ENCODE measurements at places on chromosomes 16 and 17.

- DNase-seq: no peak
These were observed 14.3 kb downstream of the RNF213 start for GRCh38 chr17:80274871-80275449.

DNA sequence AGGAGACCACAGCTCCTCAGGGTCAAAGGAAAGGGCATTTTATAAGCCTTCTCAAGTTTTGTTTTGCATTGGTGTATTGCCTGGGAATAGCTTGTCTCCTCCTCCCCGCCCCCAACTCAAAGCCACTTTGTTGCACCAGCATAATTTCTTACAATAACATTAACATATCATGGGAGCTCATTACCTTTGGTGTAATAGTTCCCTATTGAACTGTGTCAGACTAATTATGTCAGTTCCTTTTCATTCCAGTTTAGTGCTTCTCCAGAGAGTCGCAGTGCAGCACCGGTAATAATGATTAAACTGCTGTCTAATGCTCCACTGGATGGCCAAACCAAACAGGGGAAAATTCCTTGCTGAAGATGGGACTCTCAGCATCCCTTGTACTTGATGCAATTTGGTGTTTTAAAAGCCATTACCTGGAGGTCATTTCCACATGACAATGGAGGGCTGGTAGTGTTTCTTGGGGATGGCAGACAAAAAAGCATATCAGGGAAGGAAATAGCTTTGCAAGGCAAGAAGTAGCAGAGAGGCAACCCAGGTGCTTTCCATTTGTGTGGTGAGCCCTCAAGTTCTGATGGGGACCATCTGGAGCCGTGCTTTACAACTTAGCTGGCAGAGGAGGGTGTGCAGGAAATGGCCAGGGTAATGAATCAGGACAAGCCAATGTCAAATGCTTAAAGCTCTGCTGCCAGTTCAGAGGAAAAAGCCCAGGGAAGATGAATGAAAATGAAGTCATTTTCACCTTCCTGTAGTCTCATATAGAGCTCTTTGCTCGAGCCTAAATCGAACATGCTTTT is 91.5 kb upstream of the NLRP1 start:
- DNase-seq: no peak

DNA sequence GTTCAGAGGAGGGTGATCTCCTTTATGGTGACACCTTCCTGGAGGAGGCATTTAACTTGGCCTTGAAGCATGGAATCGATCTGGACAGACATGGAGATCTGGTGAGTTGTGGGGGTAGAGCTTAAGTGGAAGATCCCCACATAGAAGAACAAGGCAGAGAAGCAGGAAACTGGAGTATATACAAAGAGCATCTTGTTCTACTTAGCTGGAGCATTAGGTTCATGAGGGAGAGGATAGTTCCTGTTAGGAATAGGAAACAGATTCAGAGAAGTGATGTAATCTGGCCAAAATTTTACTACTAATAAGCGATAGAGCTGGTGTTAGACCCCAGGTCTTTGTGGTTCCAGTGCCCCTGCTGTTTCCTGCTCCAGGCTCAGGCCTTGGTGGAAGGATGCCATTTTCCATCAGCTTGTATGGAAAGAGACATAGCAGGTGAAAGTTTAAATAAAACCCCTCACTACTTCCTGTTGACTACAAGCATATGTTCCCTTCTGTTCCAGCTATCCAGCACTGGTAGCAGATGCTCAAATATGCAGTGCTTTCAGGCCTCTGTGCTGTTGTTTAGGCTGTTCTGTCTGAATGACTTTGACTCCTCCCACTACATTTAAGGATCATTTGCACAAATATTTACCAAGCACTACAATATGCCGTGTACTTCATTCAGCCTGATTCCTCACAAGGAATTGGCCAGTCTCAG is 9.4 kb downstream of the RPAIN start:
- DNase-seq: no peak

DNA sequence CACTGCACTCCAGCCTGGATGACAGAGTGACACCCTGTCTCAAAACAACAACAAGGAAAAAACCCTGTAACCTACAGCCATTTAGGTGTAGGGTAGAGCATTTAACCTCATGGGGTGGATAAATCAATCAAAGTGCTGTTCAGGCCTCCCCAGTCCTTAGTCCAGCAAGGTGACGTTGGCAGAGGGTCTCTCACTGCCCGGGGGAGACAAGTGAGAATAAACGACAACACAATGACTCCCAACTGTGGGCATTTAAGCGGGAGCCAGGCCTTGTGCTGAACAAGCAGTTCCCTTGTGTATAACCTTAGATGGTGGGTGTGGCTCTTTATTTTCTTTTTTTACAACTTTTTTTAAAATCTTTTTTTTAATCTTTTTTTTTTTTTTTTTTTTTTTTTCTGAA is 29.3 kb downstream of the TMEM92 start:
- DNase-seq: no peak

DNA sequence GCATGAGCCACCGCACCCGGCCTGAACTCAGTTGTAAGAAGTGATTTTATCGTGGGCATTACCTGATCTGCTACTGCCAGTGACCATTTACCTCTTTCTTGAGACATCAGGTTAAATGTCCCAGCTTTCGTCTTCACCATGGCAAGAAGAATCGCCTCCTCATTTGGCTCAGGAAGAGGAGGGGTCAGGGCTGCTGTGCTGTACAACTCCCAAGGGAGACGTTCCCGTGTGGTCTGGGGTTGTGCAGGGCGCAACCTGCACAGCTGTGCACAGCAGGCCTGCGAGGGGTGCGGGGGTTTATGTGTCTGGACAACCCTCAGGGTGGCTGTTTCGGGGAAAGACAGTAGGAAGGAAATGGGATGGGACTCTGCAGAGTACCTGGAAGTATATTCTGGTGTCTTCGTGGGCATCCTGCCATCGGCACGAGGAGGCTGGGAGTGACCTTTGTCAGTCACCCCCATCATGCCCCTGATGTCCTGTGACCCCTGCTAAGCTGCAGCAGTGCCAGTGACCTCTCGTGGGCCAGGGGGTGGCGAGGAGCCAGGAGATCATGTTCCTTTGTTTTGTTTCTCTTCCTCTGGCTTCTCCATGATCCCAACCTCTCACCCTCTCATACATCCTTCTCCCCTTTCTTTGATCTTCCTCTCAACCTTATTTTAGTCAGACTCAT is 27.3 kb downstream of the CIBAR2 start:
- no peak for DNase-seq

GRCh38 chr17:51398687-51399086 is 138.3 kb downstream of the UTP18 start:
- no peak for DNase-seq

GRCh38 chr17:53186001-53186400 is 636.7 kb upstream of the KIF2B start:
- DNase-seq: no peak

DNA sequence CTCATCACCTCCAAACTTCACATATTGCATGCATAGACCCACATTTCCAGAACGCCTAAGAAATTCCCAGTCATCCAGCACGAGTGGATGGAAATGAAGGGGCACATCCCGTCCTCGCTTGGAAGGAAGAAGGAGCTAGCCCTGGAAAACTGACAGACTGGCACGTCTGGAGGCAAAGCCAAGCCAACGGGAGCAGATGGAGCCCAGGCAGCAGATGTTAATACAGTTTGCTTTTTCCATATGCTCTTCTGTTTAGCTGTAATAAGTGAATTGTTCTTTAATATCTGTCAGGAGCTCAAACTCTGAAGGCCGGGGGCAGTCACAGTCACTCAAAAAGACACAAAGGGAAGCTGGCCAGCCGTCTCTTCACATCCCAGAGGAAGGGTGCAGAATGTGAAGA is 187.7 kb downstream of the XYLT1 start:
- no peak for DNase-seq

- DNase-seq: no peak
These were observed 74.8 kb downstream of the SLC39A11 start for GRCh38 chr17:73017658-73018057.

DNA sequence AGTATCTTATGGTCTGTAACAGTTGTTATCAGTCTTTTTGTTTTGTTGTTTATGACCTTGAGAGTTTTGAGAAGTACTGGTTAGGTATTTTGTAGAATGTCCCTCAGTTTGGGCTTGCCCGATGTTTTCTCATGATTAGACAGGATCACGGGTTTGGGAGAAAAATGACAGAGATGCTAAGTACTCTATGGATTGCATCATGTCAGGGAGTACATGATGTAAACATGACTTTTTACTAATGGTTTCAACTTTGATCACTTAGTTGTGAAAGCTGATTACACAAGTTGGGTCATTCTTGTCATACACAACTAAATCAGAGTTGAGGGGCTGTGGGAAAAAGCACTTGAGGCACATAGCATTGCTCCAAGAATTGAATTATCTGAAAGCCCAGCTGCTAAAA is 94.7 kb upstream of the SIAH1 start:
- no peak for DNase-seq

- DNase-seq: peak; percentile 39
These were observed 30.5 kb downstream of the NSMCE1 start for GRCh38 chr16:27238016-27238587.

- peak; percentile 31 for DNase-seq
These were observed 15.0 kb downstream of the ZNF213 start for GRCh38 chr16:3149630-3150345.

DNA sequence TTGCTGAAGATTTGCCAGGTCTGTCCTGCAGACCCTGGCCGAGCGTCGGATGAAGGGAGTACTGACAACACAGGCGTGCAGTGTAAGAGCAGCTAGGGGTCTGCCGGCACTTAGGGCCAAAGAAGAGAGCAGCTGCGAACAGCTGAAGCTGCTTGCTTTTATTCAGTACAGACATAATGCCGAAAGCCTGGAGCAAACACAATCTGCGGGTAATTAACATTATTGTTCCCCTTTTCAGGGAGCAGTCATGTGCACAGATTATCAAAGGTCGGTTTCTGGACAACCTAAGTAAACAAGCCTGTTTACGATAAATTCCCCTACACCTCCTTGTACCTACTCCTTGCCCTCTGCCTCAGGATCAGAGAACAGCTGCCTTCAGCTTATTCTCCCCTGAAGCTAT is 12.0 kb upstream of the KRT23 start:
- no peak for DNase-seq

GRCh38 chr17:78168903-78169793 is 767 bp downstream of the SYNGR2 start:
- peak; percentile 39 for DNase-seq

DNA sequence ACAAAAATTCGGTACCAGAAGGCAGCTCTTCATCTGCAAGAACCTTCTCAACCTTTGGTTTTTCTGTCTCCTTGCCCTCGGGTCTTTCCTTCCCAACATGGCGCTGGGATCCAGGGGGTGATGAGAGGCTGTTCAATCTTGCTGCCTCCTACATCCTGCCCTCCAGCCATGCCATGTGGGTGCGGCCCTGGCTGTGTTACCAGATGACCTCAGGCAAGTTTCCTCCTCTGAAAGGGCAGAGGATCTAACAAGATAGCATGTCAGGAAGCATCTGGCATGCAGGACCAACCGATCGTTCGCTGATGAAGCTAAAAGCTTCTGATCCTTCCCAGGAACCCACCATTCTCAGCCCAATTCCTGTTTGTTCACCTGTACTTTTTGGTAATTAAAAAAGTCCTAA is 36.8 kb upstream of the BCAR1 start:
- DNase-seq: no peak

DNA sequence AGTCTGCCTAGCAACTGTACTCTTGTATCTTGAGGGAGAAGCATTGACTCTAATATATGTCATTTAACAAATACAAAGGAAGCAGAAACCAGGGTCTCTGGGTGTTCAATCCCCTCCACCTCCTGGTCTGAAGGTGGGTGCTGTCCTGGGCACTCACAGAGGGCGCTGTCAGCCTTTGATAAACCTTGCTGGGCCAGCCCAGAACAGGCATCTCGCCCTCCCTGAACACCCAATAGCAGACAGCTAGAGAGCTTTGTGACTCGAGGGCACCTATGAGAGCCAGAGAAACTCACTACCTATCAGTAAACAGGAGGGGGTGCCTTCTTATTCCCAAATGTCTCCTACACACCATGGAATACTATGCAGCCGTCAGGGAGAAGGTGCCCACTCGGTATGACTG is 6.4 kb upstream of the PIPOX start:
- DNase-seq: no peak

DNA sequence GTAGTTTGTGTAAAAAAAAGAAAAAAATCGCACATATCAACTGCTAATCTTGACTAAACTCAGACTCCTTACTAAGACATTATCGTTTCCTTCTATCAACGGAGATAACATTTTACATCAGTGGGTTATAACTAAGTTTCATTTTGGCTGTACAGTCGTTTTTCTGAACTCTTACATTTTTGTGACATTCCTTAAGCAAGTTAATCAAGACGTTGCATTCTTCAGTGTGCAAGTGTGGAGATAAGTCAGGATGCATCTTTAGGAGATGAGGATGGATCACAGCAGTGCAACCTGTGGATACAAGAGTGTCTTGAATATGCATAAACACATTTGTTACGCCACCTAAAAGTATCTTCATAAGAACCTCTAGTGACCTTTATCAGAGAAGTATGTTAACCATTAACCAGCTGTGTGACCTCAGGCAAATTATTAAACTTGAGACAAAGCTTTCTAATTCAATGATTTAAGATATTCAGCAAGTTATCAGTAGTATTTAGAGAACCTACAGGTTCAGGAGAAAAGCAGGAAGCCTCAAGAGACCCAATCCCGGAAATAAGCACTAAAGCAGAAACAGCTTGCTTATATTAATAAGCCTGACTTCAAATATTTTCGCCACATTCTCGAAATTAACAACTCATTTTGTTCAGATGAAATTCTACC is 9.4 kb downstream of the CMC2 start:
- DNase-seq: no peak

DNA sequence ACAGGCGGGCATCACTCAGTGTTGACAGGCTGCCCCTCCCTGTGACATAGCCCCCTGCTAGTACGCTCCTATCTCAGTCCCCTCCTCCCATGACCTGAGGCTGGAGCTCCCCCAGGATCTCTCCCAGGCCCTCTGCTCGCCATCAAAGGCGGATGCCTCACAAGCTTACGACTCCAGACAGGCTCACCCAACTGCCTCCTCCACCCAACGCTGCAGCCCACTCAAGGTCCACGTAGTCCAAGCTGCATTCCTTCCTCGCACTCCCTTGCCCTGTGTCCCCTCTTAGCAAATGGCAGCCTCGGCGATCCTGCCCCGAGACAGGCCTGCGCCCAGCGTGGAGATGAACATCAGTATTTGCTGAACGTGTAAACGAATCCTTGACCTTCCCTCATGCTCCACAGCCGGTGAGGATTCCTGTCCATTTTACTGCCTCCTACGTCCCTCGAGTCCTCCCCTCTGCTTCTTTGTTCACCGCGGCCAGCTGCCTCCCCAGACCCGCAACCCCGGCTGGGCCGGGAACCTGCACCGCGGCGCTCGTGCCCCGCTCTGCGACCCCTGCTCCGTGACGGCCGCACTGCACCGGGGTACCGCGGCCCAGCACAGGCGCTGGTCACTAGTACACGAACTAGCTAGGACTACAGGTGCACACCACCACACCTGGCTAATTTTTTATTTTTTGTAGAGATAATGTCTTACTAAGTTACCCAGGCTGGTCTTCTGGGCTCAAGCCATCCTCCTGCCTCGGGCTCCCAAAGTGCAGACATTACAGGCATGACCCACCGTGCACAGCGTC is 838 bp upstream of the TMEM97 start:
- DNase-seq: no peak

- DNase-seq: no peak
These were observed 7.9 kb upstream of the TBX2 start for GRCh38 chr17:61391595-61392291.
